Activated CD4-positive, CD25-positive, alpha-beta regulatory T cell treated with anti-CD3 and anti-CD28 coated beads, Interleukin-2, amount 50 U/mL, for 24 hours (primary cell): ENCODE measurements at places on chromosomes 1 and 21.
A peak's percentile ranks its signal among the peaks of the same experiment; 100 is the strongest.

DNA sequence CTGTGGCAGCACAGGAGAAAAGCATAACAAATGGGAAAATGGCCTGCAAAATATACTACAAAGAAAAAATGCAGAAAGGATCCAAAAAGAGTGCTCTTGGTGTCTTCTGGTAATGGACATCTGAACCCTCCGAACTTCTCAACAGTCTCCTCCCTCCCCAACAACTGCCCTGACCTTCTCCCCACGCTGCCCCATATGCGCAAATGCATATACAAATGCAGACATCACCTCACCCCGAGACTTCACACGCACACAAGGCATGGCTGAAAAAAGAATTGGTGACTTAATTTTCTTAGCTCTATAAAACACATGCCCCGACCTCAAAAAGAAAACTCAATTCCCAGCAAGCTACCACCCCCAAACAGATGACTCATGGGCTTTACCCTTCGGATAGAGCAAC lies 8.4 kb downstream of the KCND3 start:
- no peak for ATAC-seq

DNA sequence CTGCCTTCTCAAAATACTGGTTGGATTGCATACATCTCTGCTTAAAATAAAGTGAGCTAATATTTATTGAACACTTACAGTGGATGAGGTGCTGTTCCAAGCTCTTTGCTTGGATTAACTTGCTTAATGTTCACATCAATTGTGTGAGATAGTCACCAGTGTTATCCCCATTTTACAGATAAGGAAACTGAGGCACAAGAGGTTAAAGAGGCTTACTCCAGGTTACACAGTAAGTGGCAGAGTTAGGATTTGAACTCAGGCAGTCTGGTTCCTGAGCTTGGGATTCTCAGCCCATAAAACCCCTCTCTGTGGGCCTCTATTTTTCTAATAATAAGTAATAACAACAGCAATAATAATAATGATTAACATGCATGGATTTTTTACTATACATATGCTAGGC lies 13.6 kb upstream of the FAAH start:
- ATAC-seq = no peak

DNA sequence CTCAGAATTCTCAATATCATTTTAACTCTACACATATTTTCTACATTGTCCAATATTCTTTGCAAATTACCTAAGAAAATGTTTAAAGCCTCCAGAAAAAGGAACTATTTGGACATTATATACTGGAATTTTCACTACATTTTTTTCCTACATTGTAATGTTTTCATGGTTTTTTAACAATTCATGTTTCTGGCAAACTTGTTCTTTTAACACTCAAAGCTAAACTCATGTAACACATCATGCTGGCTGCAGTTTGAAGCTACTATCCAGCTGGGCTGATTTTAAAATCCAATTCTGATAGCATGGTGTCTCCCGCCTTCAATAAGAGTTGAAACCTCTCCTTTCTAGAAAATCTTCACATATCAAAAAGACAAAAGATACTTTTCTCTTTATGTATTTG lies 52.0 kb downstream of the TGFBR3 start:
- ATAC-seq = no peak

GRCh38 chr1:228983231-228983660 lies 248.0 kb downstream of the RHOU start:
- no peak for ATAC-seq

GRCh38 chr1:208103597-208104513 lies 140.3 kb downstream of the PLXNA2 start:
- no peak for ATAC-seq

DNA sequence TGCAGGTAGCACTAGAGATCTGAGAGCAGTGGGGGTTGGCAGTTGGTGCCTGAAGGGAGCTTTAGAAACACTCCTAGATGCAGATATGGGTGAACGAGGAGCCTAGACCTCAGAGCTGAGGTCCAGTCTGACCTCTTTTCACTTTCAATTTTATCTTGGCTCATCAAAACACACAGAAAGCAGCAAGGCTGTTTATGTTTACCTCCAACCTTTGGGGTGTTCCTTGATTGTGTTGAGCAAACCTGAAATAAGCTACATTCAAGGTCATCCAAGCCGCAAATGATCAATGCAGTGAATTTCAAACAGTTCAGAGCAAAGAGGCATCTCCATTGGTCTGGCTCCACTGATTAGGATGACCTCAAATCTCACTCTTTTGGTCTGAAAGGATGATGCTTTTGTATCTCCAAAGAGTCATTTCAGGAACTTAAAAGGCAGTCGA lies 1.3 kb downstream of the LY9 start:
- no peak for ATAC-seq

- ATAC-seq = peak; percentile 92
Observed at GRCh38 chr1:232923739-232924386, 26.5 kb upstream of the NTPCR start.

DNA sequence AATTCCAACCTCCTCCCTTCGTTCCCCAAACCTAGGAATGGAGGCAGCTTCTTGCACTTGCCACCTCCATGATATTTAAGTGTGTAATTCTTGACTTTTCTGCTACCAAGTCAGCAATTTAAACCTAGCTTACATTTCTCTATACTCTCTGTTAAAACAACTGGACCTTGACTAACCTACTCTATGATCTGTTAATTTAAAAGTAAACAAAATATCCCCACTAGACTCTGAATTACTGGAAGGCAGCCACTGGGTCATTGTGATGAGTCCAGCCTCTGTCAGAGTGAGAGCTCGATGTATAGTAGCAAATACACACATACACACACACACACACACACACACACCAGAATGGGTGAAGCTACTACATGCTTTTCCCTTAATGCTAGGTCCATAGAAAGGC lies 40.0 kb upstream of the DHCR24 start:
- ATAC-seq = no peak

GRCh38 chr1:101194746-101195145 lies 42.1 kb upstream of the S1PR1 start:
- ATAC-seq = no peak

- no peak for ATAC-seq
Observed at GRCh38 chr1:153750026-153750995, 22.5 kb downstream of the INTS3 start.

- ATAC-seq = no peak
Observed at GRCh38 chr1:46682064-46682463, 10.4 kb downstream of the TEX38 start.

GRCh38 chr1:204990059-204990664 lies 52.9 kb upstream of the CNTN2 start:
- ATAC-seq = no peak

DNA sequence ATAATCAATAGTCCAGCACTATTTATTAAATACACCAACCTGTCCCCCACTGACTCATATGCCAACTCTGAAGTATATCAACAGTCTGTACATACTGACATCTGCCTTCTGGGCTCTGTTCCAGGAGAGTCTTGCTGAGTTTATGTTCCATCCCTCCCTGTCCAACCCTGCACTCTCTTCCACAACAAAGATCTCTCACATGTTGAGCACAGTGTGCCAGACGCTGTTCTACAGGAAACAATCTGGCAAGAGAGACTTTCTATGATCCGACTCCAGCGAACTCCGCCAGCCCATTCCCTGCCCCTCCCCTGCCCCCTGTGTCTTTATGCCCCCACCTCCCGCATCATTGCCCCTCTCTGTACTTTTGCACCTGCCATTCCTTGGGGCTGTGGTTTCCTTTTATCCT lies 3.4 kb downstream of the LACTBL1 start:
- no peak for ATAC-seq

DNA sequence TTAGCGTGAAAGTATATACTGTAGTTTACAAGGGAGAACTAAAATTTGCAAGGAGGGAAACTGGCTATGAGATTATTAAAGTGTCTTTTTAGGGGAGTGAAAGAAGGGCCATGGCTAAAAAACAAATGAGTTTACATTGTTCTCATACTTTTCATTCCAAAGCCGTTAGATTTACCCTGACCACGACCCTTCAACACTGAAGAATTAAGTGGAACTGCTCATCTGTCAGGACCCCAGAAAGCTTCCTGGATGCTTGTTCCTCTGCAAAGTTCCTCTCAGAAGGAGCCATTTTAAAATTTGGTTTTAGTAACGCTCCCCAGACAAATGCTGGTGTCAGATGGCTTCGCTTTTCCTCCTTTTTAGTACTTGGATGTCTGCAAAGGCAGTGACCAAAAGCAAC lies 82.7 kb upstream of the ZBTB18 start:
- ATAC-seq = no peak

DNA sequence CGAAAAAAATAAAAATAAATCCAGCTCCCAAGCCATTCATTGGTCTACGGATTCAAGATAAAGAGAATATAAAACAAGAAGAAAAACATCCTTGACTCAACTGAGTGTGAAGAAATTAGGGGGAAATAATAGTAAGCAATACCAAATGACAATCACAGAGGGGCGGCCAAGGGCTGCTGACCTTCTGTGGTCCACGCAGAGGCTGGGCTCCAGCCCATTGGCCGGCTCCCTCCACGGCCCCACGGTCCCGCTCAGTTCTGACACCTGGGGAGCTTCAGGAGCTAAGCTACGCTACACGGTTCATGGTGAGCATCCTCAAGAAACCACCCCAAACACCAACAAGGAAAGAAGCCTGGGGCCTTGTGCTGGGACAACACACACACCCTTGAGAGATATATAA lies 400 bp upstream of the KRTAP10-12 start:
- ATAC-seq = no peak

DNA sequence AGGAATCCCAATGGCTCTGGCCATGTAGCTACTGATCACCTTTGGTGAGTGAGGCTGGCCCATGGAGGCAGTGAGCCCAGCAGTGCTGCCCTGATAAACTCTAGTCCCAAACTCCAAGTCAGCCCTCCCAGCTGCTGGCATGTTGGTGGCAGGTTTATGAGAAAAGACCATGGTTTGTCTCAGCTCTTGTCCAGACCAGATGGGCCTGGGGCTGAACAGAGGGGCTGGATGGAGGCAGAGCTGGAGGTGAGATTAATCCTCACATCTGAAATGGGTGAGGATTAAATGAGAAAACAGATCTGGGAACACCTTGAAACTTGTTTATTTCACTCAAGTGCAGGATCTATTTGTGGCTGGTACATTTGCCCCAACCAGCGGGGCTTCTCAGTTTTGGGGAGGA lies 3.2 kb downstream of the TMEM269 start:
- ATAC-seq = no peak

DNA sequence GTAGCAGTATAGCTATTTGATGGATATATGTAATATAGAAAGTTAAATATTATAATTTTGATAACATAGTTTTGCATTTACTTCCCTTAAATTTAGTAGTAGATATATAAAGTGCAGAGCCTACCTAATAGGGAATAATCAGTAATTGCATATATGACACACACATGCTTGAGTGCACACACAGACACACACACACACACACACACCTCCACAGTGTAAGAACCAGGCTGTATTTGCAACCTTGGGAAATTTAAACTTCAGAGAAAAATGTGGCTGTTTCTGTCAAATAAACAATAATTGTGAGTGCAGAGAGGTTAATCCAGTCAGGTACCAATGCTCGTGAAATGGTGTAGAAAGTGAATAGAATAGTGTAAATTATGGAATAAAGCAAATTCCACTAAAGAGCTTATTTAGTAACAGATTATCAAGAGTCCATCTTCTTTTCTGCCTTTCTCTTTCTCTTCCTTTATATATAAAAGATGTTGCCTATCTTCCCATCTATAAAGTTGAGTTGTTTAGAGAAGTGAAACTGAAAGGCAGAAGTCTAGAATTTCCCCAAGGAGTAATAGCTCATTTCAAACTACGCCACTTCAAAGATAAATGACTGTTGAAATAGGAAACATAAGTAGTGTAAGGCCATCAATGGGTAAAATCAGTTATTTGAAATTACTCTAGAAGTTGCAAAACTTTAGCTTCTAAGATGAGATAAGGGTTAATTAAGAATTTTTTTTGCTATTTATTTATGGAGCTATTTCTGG lies 273.7 kb downstream of the SRGAP2C start:
- ATAC-seq = peak; percentile 93

DNA sequence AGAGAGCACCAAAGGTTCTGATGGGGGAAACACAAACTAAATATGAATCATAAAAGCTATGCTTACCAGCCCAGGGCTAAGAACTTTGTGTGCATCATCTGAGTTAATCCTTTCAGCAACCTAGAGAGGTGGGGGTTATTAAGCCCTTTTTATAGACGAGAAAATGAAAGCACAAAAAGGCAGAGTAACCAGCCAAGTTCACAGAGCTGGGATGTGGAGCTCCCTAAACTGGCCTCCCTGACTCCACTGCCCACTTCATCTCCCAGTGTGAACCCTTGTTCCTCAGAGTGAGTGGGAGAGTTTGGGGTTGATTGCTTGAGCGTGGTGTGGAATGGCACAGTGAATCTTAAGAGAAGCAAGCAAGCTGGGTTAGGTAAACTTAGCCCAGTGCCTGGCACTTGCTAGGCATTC lies 10.8 kb upstream of the BCAR3 start:
- peak; percentile 11 for ATAC-seq

DNA sequence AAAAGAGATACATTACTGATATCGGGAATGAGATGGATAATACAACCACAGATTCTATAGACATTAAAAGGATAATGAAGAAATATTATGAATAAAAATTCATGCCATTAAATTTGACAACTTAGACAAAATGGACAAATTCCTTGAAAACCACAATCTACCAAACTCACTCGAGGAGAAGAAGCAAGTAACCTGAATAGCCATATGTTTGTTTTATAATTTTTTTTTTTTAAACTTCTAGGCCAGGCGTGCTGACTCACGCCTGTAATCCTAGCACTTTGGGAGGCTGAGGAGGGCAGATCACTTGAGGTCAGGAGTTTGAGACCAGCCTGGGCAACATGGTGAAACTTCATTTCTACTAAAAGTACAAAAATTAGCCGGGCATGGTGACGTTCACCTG lies 327.9 kb downstream of the VAV3 start:
- ATAC-seq = no peak

DNA sequence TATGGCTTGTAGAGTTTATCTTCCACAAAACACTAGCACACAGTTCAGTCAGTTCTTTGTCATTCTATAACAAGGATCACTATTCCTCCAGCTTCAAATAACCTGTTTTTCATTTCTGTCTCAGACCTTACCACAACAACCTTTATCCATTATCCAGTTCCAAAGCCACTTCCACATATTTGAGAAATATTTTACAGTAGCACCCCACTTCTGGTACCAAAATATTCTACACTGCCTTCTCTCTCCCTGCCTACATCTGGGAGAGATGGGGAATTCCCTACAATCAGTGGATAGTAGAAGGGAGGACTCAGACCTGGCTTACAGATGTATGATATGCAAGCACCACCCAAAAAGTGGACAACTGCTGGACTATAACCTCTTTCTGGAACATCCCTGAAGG lies 651.4 kb downstream of the ADGRL2 start:
- ATAC-seq = no peak

GRCh38 chr21:30769724-30770431 lies 14.7 kb upstream of the KRTAP21-1 start:
- no peak for ATAC-seq

- ATAC-seq = no peak
Observed at GRCh38 chr1:89809556-89809955, 11.3 kb upstream of the LRRC8D start.

GRCh38 chr1:15282810-15283474 lies 35.9 kb downstream of the FHAD1 start:
- ATAC-seq = no peak
